Endodermal cell (in vitro differentiated cells): ENCODE measurements at places on chromosomes 3 and 15.

GRCh38 chr15:28147801-28148200, 48.7 kb upstream of the OCA2 start:
- DNase-seq, result no peak

DNA sequence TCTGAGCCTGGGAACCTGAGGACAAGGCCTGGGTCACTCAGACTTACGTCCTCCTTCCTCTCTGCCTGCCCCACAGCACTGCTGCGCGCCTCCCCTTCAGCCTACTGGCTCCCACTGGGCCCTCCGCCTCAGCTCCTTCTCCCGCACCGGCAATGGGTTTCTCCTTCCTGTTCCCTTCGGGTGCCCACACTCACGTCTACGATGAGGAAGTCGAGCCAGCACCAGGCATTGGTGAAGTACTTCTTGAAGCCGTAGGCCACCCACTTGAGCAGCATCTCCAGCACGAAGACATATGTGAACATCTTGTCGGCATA, 70.0 kb downstream of the EXOG start:
- peak; percentile 24 for DNase-seq

- peak; percentile 95 for DNase-seq
Measured at GRCh38 chr15:26891448-26892181, 24.8 kb downstream of the GABRA5 start.

- DNase-seq, result no peak
Measured at GRCh38 chr3:126364130-126364695, 7.0 kb upstream of the KLF15 start.

DNA sequence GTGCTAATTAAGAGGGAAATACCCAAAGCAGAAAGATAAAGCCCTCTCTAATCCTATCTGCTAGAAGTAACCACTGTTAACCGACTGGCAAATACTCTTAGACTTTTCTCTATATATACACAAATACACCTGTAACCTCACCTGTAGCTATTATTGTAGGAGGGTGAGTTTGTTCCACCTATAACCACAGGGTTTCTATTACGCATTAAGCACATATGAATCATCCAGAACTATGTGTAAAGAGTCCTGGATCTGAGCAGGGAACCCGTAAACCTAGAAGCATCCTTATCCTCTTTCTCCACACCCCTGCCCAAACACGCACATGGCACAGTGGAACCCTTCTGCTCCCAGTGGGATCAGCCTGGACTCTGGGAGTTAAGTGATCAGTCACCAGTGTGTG, 172.8 kb upstream of the C2CD4B start:
- DNase-seq, result no peak

DNA sequence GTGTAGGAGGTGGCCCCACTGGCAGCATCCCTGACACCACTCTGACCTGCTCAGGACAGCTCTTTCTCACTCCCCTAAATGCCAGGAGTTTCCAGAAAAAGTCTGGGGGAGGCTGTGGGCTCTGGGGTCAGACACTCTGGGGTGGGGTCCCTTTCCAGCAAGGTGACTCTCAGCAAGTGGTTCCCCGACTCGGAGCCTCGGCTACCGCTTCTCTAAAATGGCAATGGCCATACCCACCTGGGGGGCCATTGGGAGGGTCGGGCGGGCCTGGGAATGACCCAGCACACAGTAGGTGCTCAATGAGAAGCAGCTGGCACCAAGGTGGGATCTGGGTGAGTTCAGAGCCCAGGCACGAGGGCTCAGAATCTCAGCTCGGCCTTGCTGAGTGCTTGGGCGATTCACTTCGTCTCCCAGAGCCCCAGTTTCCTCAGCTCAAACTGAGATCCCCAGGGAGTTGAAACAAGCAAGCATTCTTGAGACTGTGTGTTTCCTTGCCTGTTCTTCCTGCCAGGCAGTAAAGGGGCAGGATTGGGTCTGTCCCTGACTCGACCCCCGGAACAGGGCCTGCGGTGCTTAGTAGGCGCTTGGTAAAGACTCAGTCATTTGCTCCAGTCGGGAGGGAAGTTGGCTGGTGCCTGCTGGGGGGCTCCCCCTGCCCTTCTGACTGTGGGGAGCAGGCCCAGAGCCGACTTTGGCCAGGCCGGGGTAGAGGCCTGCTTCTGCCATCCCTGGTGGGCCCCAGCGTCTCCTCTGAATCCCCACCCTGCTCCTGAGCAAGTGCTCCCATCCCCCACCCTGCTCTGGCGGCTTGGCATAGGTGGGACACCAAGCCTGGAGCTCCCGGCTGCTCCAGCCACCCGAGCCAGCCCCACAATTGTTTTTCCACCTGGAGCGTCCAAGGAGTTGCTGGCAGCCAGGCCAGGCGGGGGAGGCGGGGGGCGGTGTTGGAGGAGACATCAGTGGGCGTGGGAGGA, 32.9 kb upstream of the FBLN2 start:
- no peak for DNase-seq

DNA sequence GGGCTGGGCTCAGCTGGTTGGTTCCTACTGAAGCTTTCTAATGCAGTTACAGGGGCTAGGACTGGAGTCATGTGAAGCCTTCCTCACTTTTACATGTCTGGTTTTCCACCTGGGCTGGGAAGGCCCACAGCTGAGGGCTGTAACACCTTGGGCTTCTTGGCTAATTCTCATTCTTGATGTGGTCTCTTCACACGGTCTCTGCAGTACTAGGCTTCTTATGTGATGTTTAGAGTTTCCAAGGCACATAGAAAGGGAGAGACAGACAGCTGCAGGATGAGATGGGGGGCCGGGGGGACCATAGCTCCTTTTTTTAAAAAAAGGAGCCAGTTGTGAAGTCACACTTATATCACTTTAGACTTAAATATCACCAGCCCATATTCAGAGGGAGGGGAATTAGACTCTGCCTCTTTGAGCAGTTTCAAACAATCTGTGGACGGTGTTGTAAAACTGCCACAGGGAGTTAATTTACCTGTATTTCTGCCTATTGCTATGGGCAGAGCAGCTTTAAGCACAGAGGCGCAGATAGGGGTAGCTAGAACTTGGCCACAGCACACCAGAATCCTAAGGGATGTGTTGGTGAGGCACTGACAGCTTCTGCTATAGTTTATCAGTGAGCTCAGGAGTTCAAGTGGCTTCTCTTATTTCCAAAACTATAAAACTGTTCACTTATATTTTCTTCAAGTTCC, 46.7 kb downstream of the NKIRAS1 start:
- DNase-seq, result no peak

DNA sequence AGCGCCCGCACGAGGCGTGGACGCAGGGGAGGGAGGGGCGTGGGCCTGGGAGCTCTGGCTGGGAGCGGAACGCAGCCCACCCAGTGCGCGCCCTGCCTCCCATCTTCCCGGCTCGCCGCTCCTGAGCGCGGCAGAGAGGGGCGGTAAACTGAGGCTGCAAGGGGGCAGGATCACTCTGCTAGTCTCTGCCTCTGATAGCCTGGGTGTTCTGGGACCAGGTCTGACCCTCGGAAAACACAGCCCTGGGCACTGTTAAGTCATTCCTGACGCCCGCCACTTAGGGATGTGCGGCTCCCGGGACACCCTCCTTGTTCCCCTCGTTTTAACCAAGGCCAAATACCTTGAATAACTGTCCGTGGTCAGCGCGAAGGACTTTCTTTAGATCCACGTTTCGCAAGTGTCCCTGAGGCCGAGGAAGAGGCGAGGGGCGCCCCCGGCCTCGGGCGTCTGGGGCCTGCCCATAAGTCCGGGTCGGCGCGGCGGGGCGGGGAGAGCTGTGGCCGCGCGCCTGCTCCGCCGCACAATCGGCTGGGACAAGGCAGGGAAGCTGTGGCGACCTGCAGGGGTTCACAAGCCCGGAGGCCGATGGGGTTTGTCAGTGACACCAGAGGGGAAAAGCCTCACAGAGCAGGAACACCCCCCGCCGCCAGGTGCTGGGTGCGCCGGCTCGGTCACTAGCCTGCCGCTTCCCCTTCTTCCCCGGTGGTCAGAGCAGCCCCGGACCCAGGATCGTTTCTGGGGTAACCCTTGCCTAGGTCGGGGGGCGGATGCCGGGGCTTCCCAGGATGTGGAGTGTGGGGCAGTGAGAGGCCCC, 1.5 kb downstream of the ITPKA start:
- peak; percentile 81 for DNase-seq

DNA sequence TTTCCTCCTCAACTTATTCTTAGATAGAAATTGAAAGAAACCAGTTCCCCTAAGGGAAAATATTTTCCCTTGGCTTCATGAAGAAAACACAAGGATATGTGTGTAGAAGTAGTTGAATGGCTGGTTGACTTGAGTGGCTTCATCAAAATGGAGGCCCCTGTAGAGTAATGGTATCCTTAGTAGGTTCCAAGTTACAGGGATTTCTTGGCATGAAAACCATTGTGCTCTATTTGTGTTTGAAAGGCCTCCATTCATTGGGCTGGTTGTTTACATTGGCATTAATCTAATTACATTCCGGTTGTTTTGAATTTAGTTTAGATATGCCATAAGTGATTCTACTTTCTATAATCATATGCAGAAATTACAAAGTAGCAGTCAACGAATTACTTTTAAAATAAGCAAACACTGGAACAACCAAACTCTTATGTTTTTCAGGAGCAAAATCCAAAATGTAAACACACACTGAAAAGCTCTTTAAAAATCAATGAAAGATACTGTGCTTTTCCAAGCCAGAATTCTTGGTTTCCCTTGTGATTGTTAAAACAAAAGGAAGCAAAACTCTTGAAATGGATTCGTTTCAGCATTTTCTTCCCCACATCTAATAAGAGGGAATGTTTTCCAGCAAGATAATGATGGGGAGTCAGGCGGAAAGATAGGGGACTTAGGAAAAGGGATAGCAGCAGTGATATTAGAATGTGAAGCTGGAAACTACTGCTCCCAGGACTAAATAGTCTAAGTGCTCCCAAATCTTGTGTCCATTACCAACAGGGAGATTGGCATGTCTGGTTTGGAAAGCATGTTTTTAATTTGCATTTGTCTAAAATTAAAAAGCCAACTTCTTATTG, 77.0 kb downstream of the EPHA3 start:
- no peak for DNase-seq

DNA sequence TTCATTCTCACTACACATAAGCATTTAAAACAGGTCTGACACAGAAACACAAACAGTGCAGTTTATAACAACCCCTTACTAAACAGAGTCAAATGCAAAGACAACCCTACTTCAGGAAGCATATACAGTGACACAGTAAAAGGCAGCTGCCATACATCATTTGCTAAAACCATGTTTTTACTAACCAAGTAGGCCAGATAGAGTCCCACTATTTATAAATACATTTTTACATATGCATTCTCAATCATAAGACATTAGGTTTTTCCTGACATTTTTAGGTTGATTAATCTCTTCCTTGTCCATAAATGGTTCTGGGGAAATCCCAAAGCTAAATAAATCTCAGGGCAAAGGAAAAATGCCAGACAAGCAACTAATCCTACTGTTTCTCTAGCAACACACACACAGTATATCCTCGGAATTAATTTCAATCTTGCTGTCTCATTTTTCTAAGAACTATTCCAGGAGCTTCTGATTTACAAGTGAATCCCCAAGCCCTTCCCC, 39.0 kb downstream of the CHAC1 start:
- DNase-seq, result no peak

DNA sequence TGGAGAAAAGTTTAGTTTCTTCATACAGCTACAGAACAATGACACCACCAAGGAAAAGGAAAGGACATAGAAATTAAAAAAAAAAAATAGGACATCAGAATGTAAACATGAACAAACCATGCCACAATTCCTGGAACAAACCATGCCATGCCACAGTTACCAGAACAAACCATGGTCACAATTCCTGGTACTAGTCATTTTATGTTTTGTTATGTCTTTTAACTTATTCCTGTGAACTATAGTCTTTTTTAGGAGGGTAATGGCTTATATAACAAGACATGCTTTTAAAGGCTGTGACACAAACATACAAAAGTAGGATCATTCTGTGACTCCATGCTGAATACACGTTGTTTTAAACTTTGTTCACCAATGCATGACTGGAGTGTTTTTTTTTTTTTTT, 42.8 kb downstream of the CD47 start:
- DNase-seq, result no peak

GRCh38 chr3:44954962-44955361, 21.0 kb downstream of the ZDHHC3 start:
- DNase-seq, result no peak

- no peak for DNase-seq
Measured at GRCh38 chr15:42854576-42854975, 66.0 kb downstream of the TTBK2 start.

DNA sequence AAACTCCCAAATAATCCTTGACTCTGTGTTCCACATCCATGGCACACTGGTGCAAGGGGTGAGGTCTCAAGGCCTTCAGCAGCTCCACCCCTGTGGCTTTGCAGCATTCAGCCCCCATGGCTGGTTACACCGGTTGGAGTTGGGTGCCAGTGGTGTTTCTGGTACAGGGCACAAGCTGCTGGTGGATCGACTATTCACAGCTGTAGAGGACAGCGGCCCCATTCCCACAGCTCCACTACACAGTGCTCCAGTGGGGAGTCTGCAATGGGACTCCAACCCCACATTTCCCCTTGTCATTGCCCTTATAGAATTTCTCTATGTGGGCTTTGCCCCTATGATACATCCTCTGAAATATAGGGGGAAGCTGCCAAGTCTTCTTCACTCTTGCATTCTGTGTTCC, 64.3 kb upstream of the SGO1 start:
- no peak for DNase-seq

- DNase-seq, result no peak
Measured at GRCh38 chr3:132641837-132642538, 17.6 kb downstream of the ACAD11 start.

GRCh38 chr3:121520510-121520909, 25.3 kb downstream of the POLQ start:
- DNase-seq, result no peak
